ENCODE measurements at places on chromosomes 2 and 18. TPM values are rescaled to one million over a fixed set of nuclear protein-coding genes. Genes with fewer than 3 reads are reported as not detected.

Gene ALLC
- total RNA-seq: not detected

DNA sequence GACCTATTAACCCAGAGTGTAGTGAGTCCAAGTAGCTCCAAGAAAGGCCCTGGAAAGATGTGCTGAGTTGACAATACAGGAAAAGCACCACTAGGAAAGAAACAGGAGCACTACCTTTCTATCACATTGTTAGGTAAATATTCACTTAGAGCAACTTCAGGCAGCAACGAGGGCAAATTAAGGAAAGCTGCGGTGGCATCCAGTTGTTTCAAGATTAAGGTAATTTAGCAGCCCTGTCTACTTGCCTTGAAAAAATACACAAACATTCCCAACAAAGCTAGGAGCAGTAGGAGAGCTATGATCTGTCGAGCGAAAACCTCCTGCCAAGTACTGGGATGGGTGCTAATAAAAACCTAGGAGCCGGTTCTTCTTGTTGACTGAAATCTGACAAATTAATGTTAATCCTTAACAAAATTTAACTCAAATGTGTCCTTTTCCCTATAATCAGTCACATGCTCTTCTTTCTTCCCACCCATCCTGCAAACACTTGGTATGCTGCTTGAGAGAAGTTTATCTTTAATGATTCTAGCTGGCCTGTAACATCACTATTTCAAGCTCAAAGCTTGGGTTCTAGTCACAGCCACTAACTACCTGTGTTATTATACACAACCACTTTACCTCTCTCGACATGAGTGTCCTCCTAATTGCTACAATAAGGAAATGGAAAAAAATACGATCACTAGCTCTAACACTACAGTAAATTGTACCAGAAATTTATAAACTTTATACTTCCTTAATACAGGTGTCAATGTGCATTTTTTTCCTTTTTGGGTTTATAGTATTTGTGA, 2.0 kb downstream of the ACAA2 start:
- H3K27ac ChIP-seq: no peak overlapping the region
- H3K36me3 ChIP-seq: no peaks in the 10 kb centered on the region
- no peak for DNase-seq
- no peak overlapping the region for H3K4me3 ChIP-seq
- H3K27me3 ChIP-seq: no peaks in the 10 kb centered on the region
- peaks cover 32% of the 10 kb centered on the region for H3K4me1 ChIP-seq

Gene DYNAP
- not detected for total RNA-seq

DNA sequence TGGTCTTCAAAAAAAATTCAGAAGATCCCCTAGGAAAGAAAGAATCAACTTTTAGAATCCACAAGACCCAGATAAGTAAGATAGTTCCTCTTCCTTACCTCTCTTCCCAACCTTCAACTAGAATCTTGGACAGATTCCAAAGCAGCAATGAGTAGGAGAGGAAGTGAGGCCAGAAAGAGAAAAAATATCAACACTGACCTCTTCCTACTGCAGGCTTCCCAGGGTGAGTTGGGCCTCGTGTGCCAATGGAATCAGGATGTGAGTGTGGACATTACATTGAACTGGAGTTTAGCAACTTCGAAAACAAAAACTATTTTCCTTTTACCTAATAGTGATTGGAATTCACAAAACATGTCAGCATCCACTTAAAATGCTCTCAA, 102.5 kb upstream of the PIEZO2 start:
- no peaks in the 10 kb centered on the region for H3K27me3 ChIP-seq
- peak overlapping the region; percentile 33 for H3K27ac ChIP-seq
- no peaks in the 10 kb centered on the region for H3K4me1 ChIP-seq

DNA sequence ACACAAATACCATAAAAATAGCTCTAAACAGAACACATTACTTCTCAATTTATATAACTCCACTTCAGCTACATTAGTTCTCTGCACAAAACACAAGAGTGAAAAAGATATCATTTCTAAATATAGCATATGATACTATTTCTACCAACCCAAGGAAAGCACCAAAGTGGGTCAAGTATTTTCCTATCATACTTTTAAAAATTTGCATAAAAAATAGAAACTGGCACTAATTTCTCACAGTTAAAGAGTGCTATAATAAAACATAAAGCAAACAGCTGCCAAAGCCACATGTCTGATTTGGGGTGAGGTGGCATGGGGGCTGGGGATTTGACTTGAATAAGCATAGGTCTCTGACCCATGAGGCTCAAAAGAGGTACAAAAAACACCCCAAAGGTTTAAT, 61.5 kb downstream of the BARD1 start:
- no peak overlapping the region for H3K27ac ChIP-seq
- no peaks in the 10 kb centered on the region for H3K36me3 ChIP-seq
- H3K4me3 ChIP-seq: no peak overlapping the region
- H3K27me3 ChIP-seq: no peaks in the 10 kb centered on the region

Gene TUBB8B
- total RNA-seq: not detected

- H3K36me3 ChIP-seq: no peaks in the 10 kb centered on the region
- no peak overlapping the region for H3K27ac ChIP-seq
- H3K27me3 ChIP-seq: no peaks in the 10 kb centered on the region
- no peak overlapping the region for H3K4me3 ChIP-seq
- H3K4me1 ChIP-seq: no peaks in the 10 kb centered on the region
Measured at GRCh38 chr18:62386091-62386490, 61.0 kb downstream of the TNFRSF11A start.

Gene UNC50
- 48.9 TPM for total RNA-seq

DNA sequence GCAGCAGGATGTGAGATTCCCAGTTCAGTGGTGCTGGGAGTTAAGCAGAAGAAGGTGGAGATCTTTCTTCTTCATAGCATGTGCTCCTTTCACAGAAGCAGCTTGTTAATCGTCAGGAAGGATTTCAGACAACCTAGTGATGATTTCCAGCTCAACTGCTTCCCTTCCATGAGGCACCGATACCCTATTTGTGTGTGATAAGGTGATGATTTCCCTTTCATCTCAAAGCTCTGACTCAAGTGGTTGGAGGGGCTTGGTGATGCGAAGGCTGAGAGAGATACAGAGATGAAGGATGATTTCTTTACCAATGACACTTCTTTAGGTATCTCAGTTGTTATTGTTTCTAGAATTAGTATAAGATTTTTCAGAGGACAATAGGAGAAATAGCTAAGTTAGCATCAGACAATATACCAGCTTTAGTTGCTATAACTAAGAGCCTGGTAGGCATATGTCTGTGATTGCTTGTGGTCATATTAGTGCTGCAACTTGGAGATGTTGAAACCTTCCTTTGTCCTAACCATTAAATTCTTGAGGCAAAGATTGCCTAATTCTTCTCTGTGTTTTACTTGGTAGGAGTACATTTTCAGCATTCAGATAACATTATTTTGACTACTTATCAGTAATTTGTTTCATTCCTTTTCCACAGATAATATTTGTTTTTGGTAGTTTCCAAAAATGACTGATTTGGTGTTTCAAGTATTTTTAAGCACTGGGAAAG, 111.3 kb downstream of the PLCL1 start:
- H3K27ac ChIP-seq: peak overlapping the region; percentile 54
- H3K27me3 ChIP-seq: no peaks in the 10 kb centered on the region
- H3K4me3 ChIP-seq: no peak overlapping the region
- no peaks in the 10 kb centered on the region for H3K36me3 ChIP-seq
- no peak for DNase-seq
- H3K4me1 ChIP-seq: no peaks in the 10 kb centered on the region

DNA sequence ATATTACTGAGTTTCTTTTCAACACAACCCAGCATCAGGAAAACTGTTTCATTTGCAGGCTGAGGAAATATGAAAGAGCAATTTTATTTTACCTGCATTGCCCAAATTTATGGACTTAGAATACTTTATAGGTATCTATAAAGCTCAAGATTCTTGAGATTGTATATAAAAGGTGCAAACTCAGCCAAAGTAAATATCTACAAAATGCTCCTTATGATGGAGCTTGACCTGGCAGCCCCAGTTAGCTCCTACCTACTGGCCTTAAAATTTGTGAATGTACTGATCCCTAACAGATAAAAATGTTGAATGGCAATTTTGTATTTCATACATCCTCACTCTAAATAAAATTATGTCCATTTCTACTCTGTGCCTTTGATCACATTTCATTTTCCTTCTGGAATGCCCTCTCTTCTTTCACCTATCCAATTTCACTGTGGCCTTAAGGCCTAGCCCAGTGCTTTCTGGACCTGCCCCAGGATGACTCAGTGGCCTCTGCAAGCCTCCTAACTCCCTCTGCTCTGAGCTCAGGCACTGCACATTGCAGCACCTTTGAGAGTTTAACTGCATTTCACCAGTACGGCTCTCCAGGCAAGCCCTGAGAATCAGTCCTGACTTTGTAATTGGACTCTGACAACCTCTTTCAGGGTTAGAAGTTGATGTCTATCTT, 125.9 kb downstream of the ANTXR1 start:
- DNase-seq: no peak
- H3K4me3 ChIP-seq: no peak overlapping the region
- no peaks in the 10 kb centered on the region for H3K27me3 ChIP-seq
- no peaks in the 10 kb centered on the region for H3K4me1 ChIP-seq

DNA sequence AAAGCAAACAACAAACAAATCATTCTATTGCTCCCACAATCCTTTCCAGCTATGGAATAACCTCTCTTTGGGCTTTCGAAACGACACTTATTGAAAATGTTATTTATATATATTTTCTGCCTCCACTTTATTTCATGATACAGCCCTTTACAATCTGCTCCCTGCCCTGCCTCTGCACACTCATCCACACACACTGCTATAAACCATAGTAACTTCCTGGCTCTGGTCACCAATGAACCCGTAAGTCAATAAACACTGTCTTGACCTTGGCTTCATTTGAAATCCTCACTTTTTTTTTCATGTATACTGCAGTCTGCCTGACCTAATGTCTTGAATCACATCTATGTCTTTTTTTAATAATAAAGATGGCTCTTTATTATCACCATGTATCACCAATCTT, 161.5 kb downstream of the SLC39A10 start:
- no peak for DNase-seq
- no peaks in the 10 kb centered on the region for H3K4me1 ChIP-seq
- H3K27ac ChIP-seq: no peak overlapping the region

- no peak overlapping the region for H3K4me3 ChIP-seq
- H3K27ac ChIP-seq: no peak overlapping the region
- no peaks in the 10 kb centered on the region for H3K4me1 ChIP-seq
- H3K27me3 ChIP-seq: no peaks in the 10 kb centered on the region
- no peaks in the 10 kb centered on the region for H3K36me3 ChIP-seq
Measured at GRCh38 chr18:3405713-3406112, 44.3 kb upstream of the TGIF1 start.

DNA sequence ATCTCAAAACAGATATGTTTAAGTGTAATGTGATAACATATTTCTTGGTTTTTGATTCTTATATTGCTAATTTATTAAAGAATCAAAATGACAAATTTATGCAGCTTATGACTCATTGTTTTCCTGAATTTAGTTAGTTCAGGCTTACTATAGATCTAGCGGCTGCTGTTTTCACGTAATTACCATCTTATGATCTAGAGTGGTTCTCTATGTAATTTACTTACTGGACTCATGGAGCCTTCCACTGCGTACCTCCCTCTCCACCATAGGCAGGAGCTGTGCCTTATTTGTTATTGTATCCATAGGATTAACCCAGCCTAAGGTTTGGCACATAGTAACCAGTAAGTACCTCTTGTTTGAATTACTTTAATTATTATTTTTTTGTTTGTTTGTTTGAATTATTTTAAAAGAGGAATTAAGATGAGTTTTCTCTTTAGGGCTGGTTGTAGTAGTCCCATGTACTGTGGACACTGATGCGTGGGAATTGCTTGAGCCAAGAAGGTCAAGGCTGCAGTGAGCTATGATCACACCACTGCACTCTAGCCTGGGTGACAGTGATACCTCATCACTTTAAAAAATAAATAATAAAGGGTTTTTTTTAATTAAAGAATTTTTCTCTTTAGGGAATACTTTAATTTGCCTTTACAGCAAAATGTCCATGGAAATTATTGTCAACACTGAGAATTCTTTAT, 165.5 kb downstream of the PHLPP1 start:
- no peaks in the 10 kb centered on the region for H3K4me1 ChIP-seq
- no peak for DNase-seq
- no peak overlapping the region for H3K4me3 ChIP-seq
- H3K27ac ChIP-seq: no peak overlapping the region

DNA sequence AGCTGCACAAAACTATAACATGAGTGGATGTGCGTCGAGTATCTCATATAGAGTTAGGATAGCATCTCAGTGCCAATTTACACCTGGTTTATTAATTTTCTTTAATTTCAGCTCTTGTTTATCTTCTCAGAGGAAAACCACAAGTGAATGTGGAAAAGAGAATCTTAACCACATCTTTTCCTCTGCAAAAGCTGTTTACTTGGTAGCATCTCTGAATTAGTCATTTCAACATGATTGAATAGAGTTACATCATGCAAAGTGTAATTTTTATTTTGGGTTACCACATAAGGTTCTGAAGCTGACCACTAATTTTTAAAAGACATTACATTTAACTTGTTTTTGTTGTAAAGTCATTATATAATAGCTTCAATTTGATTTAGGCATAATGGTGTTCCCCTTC, 83.8 kb upstream of the FAM237A start:
- DNase-seq: no peak
- H3K27ac ChIP-seq: no peak overlapping the region
- no peak overlapping the region for H3K4me3 ChIP-seq
- H3K27me3 ChIP-seq: peaks cover 8% of the 10 kb centered on the region
- H3K36me3 ChIP-seq: no peaks in the 10 kb centered on the region
- no peaks in the 10 kb centered on the region for H3K4me1 ChIP-seq

- H3K4me1 ChIP-seq: peaks cover 4% of the 10 kb centered on the region
- no peaks in the 10 kb centered on the region for H3K27me3 ChIP-seq
- H3K27ac ChIP-seq: no peak overlapping the region
- H3K4me3 ChIP-seq: no peak overlapping the region
Measured at GRCh38 chr2:112910219-112910618, 746 bp upstream of the IL37 start.

- no peak for DNase-seq
- no peak overlapping the region for H3K4me3 ChIP-seq
- no peaks in the 10 kb centered on the region for H3K36me3 ChIP-seq
Measured at GRCh38 chr18:14927701-14928100, 179.7 kb downstream of the ANKRD30B start.

- H3K36me3 ChIP-seq: no peaks in the 10 kb centered on the region
- no peaks in the 10 kb centered on the region for H3K27me3 ChIP-seq
- H3K4me3 ChIP-seq: no peak overlapping the region
- H3K27ac ChIP-seq: no peak overlapping the region
- no peak for DNase-seq
- H3K4me1 ChIP-seq: no peaks in the 10 kb centered on the region
Measured at GRCh38 chr2:11976073-11976472, 229.6 kb downstream of the LPIN1 start.

GRCh38 chr2:222876947-222877346, 16.1 kb downstream of the ACSL3 start:
- H3K27me3 ChIP-seq: no peaks in the 10 kb centered on the region
- H3K4me1 ChIP-seq: peaks cover 48% of the 10 kb centered on the region
- no peak for DNase-seq
- no peak overlapping the region for H3K4me3 ChIP-seq
- H3K27ac ChIP-seq: no peak overlapping the region
- H3K36me3 ChIP-seq: no peaks in the 10 kb centered on the region

- H3K4me1 ChIP-seq: peaks cover 15% of the 10 kb centered on the region
- no peaks in the 10 kb centered on the region for H3K27me3 ChIP-seq
- no peaks in the 10 kb centered on the region for H3K36me3 ChIP-seq
- H3K4me3 ChIP-seq: no peak overlapping the region
- no peak for DNase-seq
Measured at GRCh38 chr2:202529389-202529788, 105.4 kb upstream of the FAM117B start.

- no peak overlapping the region for H3K4me3 ChIP-seq
- H3K27ac ChIP-seq: no peak overlapping the region
- H3K4me1 ChIP-seq: no peaks in the 10 kb centered on the region
- H3K27me3 ChIP-seq: no peaks in the 10 kb centered on the region
- no peak for DNase-seq
- H3K36me3 ChIP-seq: no peaks in the 10 kb centered on the region
Measured at GRCh38 chr18:37435150-37435867, 130.3 kb downstream of the CELF4 start.

Data from left lung (tissue), 14 donors.